ENCODE measurements at places on chromosomes 3 and 15.

DNA sequence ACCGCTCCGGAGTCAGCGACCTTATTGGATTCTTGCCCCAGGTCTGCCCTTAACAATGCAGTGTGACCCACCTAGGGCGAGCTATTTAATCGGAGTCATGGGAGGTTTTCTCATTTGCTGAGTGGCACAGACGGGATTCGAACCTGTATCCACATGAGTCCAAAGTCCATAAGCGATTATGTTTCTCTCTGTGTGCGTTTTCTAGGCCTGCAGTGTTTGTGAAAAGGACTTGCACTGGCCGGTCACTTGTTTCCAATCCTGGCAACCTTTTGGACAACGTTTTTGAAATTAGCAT, 691 bp upstream of the HDGFL3 start:
- no peak for DNase-seq

DNA sequence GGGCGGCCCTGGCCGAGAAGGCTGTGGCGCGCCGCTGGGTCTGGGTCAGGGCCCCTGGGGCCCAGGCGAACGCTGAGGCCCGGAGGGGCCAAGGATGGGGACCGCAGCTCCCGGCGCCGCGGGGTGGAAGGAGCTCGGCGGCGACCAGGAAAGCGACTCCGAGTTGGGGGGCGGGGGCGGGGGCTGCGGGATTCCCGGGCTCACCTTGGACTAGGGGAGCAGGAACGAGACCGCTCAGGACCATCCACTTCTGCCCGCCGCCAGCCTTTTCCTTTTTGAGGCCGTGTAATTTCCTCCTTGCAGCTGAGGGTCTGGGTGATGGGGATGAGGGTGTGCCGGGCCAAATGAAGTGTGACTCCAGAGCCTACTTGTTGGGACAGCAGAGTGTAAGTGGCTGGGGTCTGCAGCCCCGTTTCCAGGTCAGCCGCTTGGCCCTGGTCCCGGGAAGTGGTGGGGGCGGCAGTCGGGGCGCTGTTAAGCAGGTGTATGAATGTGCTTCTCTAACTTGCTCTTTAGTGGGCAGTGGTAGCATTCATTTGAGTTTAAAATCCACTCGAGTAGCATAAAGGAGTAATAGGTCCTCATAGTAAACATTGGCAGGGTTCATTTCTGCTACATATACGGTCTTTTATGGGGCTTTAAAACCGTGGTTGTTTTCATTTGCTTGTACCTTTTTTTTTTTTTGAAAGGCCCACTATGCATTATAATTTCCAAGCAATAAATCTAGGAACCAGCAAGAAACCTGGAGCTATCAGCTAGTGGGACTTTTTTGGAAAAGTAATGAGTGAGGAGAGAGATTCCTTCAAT, 717 bp downstream of the PXK start:
- DNase-seq, result no peak

- DNase-seq, result no peak
Observed at GRCh38 chr3:122104515-122105194, 49.5 kb downstream of the CD86 start.

GRCh38 chr3:172613845-172614244, 90.6 kb upstream of the TNFSF10 start:
- DNase-seq, result no peak

DNA sequence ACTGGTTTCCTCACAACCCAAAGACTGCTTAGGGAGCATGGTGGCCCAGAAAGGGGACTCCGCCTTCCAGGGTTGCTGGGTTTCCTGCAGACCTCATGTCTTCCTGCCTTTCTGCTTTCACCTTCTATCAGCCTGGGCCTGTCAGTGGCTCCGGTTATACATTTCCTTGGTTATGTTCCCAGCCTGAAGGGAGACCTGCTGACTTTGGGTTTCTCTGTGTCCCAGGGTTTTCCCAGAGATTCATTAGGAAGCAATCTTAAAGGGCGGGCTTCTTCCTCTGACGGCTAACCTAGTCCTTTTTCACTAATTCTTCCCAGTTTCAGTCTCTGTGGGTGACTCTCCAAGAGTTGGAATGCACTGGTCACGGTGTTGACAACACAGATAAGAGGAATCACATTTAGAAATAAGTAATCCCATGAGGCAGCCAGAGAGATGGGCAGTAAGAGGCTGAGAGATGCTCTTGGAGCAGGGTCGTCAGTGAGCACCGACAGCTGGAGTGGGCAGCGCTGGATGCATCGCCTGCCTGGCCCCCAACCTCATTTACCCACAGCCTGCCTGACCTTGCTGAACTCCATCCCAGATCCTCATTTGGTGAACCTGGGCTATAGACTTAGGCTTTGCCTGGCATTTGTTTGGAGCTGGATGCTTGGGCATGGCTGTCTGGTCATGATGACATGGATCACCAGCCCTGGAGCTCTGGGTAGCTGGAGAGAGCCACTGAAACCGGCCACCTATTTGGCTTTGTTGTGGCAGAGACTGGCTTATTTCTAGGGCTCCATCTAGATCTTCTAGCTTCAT, 10.0 kb upstream of the EHD4 start:
- no peak for DNase-seq

DNA sequence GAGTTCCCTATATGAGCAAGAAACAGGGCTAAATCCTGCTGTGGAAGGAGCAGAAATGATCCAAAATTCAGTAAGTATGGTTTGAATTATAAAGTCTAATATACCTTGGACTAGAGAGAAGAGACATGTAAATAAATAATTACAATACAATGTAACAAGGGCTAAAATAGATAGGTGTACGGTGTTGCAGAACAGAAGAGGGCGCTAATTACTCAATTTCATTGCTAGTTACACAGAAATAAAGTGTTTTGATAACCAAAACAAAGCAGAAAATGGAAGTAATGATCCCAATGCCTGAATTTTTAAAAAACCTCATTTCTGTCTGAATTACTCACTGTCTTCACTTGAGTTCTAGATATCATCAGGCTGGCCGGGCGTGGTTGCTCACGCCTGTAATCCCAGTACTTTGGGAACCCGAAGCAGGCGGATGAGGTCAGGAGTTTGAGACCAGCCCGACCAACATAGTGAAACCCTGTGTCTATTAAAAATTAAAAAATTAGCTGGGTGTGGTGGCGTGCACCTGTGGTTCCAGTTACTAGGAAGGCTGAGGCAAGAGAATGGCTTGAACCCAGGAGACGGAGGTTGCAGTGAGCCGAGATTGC, 8.3 kb upstream of the PLCH1 start:
- no peak for DNase-seq

DNA sequence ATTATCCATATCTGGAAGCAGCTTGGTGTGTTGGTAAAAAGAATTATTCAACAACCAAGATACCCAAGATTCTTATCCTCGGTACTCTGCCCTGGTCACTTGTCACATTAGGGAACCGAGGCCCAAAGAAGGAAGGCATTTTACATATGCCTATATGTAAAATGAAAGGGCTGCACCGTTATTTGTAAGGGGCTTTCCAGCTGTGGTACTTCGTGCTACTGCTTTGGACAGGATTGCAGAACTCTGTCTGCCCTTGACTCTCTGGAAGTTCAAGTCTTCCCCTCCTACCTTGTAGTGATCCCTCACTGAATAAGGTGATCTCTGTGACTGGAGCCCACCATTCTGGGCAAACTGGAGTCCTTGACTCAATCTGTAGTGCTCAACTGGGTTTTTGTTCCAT, 198.9 kb upstream of the TOPAZ1 start:
- no peak for DNase-seq

DNA sequence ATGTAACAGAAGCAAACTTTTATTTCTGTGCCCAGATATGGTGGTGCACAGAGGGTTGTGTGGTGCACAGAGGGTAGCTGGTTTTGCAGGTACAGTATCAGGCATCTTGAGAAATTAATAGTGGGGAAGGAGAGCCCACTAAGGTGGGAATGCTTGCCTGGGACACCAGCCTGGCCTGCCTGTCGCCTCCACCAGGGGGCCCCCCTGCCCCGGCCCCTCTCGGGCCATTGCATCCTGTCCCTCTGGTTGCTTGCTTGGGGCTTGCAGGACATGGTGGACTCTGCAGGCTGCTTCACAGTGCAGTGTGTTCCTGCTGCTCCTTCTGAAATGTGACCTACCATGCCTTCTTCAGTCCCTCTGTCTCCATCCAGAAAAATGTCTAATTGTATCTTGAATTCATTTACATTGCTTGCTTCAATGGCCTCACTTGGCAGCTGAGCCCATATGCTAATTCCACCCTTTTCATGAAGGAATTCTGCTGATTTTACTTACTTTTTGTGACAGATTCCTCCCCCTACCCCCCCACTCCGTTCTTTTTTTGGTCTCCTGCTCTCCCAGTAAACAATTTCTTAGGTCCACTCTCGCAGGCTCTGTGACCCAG, 73.6 kb downstream of the EEFSEC start:
- DNase-seq, result no peak

- no peak for DNase-seq
Observed at GRCh38 chr3:57746156-57747010, 9.7 kb upstream of the SLMAP start.

- DNase-seq, result no peak
Observed at GRCh38 chr3:177521305-177521704, 324.0 kb upstream of the TBL1XR1 start.

- no peak for DNase-seq
Observed at GRCh38 chr3:108603691-108604090, 14.2 kb downstream of the DZIP3 start.

DNA sequence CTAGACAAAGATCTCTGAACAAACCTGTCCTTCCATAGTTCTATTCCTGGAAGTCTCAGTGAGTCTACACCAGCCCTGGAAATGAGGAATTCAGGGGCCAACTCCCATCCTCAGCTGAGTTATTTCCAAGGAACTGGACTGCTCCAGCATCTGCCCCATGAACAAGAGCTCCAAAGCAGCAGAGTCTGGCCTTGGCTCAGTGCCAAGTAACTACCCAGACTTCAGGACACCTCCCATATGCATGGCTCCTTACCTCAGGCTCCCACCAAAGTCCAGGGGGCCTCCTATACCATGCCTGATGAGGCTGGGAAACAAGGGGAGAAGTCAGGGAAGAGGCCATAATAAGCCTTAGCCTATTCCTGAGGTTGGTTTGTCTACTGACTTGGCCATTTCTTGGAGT, 45.0 kb downstream of the FAIM start:
- no peak for DNase-seq

GRCh38 chr3:4575381-4575780, 82.2 kb downstream of the ITPR1 start:
- DNase-seq, result no peak

DNA sequence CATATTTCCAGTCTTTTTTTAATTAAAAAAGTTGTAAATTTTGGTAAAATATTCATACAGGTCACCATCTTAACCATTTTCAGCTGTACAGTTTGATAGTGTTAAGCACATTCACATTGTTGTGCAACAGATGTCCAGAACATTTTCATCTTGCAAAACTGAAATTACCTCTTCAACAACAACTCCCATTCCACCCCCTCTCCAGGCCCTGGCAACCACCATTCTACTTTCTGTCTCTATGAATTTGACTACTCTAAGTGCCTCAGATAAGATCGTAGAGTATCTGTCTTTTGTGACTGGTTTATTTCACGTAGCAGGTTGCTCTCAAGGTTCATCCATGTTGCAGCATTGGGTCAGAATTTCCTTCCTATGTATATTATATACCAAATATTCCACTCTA, 76.0 kb downstream of the SLCO3A1 start:
- no peak for DNase-seq

- no peak for DNase-seq
Observed at GRCh38 chr3:61158216-61158615, 93.0 kb downstream of the FHIT start.

GRCh38 chr15:62027263-62027565, 33.0 kb downstream of the VPS13C start:
- DNase-seq, result no peak

DNA sequence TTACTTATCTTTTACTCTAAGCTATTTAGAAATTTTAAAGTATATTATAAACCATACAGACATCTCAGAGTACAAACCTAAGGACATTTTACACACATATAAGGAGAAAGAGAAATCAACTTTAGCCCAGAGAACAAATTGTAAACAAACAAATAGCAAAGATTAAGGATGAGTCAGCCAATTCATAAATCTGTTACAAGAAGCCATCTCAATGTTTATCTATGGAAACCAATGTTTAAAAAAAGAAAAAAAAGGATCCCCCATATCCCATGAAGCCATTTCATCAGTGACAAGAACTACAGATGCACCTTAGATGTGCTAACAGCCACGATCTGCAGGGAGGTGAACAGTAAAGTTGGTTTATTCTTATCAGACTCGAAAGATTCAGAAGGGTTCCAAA, 437.1 kb downstream of the SHQ1 start:
- DNase-seq, result no peak

- DNase-seq, result no peak
Observed at GRCh38 chr15:25245801-25246622, 192.8 kb downstream of the UBE3A start.

DNA sequence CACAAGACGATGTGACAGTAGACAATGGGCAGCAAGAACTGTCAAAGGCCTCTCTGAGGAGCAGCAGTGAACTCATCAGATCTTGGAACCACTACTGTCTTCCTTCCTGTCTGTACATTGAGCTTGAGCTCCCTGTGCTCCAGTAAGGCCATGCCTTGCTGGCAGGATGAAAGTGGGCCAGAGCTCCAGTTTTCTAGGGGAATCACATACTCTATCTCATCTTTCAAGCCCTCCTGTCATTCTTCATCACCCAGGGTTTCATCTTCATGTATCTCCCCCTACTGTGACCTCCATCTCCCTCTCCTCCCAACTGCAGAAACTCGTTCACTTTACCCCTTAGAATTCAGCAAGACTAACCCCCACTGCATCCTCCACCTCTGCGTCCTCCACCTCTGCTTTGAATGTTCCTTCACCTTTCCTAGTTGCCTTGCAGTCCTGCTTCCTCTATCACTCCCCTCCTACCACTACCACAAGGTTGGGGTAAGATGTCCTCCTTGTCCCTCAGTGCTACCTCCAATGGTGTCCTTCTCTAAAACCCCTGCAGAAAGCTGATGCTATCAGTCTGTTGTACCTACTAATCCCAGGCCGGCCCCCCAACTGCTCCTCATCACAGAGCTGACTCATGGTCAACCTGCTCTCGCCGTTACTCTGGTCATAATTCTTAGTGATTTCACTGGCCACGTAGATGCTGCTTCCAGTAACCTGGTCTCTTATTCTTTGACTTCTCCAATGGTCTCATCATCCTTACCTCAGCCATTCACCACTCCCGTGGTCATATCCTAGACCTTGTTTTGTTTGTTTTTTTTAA, 22.3 kb downstream of the NKIRAS1 start:
- no peak for DNase-seq

DNA sequence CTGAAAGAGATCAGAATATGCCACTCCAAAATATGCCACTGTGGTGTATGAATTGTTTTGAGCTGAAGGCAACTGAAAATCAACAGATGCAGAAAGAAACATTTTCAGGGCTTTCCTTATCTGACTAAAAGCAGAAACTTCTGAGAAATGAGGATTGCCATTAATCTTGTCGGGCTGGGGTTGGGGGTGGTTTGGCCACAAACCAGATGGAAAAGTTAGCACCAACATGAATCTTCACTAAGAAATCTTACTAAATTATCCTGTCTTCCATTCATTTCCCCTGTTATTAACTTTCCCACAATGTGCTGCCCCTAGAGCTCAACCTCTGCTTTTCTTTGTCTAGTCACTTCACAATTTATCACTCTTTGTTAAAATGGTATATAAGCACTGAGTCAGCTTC, 229.9 kb upstream of the GADL1 start:
- no peak for DNase-seq

GRCh38 chr3:41120460-41120859, 78.8 kb upstream of the CTNNB1 start:
- DNase-seq, result no peak

- DNase-seq, result no peak
Observed at GRCh38 chr3:127682561-127682960, 9.8 kb downstream of the ABTB1 start.

GRCh38 chr3:119289404-119289770, 4.8 kb upstream of the ARHGAP31 start:
- DNase-seq, result no peak

All from stimulated activated CD4-positive, alpha-beta T cell treated with anti-CD3 and anti-CD28 coated beads, Interleukin-2, amount 100 ng/mL, for 4 hours (primary cell).